CD4-positive, alpha-beta T cell treated with Interleukin-6 for 4 hours (primary cell): ENCODE measurements at places on chromosomes 3 and 15.

GRCh38 chr3:9866639-9867038, 13.4 kb downstream of the CIDEC start:
- DNase-seq, result no peak

DNA sequence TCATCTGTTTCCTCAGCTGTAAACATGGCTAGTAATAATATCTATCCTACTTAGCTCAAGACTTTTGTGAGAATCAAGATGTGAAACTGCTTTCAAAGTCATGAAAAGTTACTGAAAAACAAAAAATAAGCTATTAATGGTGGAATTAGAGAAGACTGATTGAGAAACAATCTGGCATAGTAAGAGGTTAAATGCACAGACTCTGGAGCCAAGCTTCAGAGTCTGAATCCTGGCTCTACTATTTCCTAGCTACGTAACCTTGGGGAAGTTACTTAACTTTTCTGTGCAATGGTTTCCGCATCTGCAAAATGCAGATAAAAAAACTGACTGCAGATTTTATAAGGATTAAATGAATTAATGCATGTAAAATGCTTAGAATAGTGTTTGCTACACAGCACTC, 28.8 kb downstream of the LRRFIP2 start:
- DNase-seq, result no peak

GRCh38 chr3:124121379-124122312, 129.7 kb upstream of the ROPN1 start:
- no peak for DNase-seq

GRCh38 chr3:128334766-128335165, 131.9 kb downstream of the DNAJB8 start:
- no peak for DNase-seq

DNA sequence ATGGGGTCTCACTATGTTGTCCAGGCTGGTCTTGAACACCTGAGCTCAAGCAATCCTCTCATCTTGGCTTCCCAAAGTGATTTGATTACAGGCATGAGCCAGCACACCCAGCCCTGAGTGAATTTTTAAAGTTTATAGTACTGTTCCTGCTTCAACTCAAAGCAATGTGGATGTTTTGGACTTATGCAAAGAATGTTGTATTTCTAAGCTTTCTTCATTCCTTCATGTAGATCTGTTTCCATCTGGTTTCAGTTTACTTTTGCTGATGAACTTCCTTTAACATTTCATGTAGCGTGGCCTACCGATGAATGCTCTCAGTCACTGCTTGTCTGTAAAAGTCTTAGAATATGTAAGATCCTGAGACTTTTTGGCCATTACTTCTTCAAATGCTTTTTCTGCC, 23.2 kb downstream of the NRG4 start:
- no peak for DNase-seq

- no peak for DNase-seq
Observed at GRCh38 chr3:187473778-187474406, 105.7 kb downstream of the RTP4 start.

- peak; percentile 51 for DNase-seq
Observed at GRCh38 chr3:161349529-161350312, 21.6 kb downstream of the SPTSSB start.

DNA sequence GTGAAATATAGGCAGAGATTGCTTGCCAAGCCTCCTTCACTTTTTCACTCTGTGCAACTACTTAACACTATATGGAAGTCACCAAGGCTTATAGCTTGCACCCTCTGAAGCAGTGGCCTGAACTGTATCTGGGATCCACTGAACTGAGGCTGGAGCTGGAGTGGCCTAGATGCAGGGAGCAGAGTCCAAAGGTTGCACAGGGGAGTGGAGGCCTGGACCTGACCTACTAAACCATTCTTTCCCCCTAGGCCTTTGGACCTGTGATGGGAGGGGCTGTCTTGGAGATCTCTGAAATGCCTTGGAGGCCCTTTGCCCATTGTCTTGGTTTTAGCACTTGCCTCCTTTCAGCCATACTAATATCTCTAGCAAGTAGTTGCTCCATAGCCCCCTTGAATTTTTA, 57.5 kb downstream of the P2RY1 start:
- no peak for DNase-seq

GRCh38 chr15:35058534-35059054, 26.5 kb downstream of the NANOGP8 start:
- DNase-seq, result no peak

GRCh38 chr3:24067483-24067882, 122.4 kb downstream of the NR1D2 start:
- no peak for DNase-seq

DNA sequence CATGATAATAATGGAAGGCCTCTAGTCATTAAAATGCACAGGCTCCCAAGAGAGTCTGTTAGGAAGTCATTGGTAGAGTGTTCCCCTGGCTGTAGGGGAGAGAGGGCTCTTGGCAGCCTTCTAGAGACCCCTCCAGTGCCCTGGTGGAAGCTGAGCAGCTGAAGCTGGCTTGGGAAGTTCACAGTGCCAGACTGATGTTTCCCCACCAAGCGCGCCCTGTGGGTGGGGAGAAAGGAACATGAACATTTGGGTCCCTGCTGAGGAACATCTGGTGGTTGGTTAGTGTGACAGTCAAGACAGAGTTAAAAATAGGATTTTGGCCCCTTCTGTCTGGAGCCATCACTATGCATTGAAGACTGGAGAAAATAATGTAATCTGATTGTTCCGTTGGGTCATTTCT, 37.1 kb upstream of the RGMA start:
- DNase-seq, result no peak

DNA sequence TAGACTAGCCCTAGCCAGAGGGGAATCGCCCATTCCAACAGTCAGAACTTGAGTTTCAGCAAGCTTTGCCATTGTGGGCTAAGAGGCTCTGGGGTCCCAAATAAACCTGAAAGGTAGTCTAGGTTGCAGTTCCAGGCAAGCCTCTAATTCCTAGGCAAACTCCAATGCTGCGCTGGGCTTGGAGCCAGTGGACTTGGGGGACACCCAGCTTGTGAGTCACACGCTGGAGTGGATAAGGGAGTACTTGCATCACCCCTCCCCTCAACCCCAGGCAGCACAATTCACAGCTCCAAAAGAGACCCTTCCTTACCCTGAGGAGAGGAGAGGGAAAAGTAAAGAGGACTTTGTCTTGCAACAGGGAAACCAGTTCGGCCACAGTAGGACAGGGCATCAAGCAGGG, 105.2 kb upstream of the DPPA4 start:
- DNase-seq, result no peak

- DNase-seq, result no peak
Observed at GRCh38 chr15:96521386-96521785, 190.9 kb downstream of the NR2F2 start.

- no peak for DNase-seq
Observed at GRCh38 chr15:63492541-63493077, 11.8 kb upstream of the USP3 start.

- peak; percentile 25 for DNase-seq
Observed at GRCh38 chr15:74873756-74874424, 725 bp upstream of the SCAMP2 start.

DNA sequence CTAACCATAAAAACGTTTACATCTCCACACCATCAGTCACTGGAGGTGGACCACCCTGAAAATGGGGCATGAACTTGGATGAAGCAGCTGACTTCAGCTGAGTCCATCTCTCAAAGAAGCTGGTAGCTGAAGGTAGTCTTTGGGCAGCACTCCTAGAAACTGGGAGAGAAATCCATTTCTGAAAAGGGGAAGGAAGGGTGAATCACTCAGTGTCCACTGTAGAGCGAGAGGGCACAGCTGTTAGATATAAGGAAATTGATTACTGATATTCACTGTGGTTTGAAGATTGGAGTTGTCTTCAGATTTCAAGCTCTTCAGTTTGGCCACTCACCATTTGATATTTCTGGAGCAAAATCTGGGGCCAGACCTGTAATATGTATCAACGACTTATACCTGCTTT, 499.0 kb upstream of the UBE2E2 start:
- DNase-seq, result no peak

DNA sequence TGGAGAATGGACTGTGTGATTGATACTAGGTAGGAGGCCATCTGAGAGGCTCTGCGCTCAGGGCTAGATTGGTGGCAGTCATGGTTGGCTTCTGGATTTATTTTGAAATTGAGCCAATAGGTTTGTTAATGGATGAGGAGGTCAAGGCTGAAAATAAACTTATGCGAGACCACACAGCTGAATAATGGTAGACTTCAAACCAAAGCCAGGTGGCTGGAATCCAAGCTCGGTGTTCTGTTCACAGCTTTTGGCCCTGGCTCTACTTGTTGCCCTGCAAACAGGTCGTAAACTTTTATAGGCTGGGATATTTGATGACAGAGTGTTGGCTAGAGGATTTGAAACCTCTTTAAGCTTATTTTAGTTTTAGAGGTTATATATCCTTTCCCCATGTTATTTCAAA, 160.4 kb downstream of the CHL1 start:
- DNase-seq, result no peak

DNA sequence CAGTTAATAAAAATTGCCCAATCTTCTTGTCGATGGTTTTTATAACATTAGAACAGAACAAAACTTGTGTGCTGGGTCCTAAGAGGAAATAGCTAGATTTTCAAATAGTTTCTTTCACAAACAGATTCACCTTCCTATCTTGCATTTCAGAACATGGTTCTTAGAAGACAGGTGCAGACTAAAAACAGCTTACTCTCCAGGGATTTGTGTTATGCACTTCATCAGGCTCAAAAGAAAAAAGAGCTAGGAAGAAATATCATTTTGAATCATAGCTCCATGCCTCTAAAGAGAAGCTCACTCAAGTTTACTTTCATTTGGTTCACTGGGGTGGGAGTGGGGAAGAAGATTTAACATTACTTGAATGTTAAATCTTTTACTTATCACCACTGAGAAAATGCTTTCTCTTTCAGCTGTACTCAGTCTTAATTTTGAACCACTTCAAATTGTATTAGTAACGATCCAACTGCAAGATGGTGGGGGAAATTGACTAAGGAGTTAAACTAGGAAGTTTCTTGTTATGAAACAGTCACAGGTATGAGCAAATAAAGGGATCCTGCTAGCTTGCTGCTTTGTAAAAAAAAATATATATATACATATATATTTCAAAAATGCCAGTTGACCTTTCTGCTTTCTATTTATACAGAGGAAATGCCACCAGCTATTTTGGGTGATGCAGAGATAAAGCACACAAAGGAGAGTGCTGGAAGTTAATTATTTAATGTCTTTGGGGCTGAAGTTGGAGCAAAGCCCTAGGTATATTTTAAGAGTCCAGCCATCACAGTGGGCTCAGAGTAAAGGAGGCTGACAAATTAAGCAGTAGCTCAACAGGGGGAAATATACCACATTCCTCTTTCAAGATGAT, 28.3 kb upstream of the NUDT16 start:
- DNase-seq, result no peak

DNA sequence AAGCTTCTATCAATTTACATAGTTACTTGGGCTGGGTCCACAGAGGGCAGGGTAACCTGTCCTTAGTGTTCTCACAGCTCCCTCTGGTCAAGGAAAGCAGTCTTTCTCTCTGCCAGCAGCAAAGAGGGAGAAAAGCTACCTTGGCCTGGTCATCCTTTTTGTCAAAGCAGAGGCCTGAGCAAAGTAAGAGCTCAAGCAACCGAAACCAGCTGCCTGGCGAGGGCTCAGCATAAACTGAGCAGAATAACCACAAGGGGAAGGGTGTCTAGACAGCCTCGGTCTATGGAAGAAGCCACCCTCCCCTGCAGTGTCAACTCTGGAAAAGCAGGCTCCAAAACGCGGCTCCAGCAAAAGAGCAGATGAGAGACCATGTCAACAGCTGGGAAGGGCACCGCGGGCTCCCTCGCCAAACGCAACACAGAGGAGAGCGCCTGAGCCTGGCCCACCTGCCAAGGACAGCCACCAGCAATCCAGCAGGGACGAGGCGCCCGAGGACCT, 17.4 kb downstream of the LRIG1 start:
- DNase-seq, result peak; percentile 57

DNA sequence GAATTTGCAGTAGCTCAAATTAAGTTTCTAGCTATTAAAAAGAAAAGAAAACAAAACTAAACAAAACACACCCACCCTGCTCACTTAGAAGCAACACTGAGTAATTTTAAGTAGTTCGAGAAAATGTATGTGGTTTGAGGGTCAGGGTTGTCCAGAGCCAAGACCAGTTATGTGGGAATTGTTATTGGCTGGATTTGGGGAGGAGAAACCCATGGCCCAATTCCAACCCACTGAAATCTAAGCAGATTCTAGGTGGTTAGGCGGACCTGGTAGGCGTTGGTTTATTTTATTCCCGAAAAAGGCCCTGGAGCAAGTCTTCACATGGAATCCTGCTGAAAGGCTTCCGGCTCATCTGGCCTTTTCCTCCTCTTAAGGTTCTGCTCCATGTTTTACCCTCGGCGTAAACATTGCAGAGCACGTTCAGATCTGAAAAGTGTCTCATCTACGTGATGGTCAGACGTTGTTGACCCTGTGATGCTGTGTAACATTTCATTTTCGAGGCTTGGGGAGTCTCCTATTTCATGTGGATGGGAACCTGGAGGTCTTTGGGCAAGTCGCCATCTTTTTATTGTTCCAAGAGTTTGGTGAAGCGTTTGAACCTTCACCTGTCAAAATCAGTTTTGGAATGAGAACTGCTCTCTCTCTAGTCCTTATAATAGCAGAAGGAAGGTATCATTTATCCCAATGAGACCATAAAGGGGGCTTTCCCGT, 64.0 kb downstream of the FLNB start:
- DNase-seq, result no peak

GRCh38 chr3:197511130-197511529, 44.6 kb downstream of the BDH1 start:
- no peak for DNase-seq
